Activated CD8-positive, alpha-beta memory T cell treated with anti-CD3 and anti-CD28 coated beads for 24 hours (primary cell): ENCODE measurements at places on chromosomes 3 and 15.

GRCh38 chr15:73809728-73810501 is 56.8 kb upstream of the INSYN1 start:
- no peak for DNase-seq

- DNase-seq = no peak
Measured at GRCh38 chr3:18827664-18828063, 320.6 kb upstream of the KCNH8 start.

- no peak for DNase-seq
Measured at GRCh38 chr3:54999811-55000210, 72.0 kb upstream of the LRTM1 start.

DNA sequence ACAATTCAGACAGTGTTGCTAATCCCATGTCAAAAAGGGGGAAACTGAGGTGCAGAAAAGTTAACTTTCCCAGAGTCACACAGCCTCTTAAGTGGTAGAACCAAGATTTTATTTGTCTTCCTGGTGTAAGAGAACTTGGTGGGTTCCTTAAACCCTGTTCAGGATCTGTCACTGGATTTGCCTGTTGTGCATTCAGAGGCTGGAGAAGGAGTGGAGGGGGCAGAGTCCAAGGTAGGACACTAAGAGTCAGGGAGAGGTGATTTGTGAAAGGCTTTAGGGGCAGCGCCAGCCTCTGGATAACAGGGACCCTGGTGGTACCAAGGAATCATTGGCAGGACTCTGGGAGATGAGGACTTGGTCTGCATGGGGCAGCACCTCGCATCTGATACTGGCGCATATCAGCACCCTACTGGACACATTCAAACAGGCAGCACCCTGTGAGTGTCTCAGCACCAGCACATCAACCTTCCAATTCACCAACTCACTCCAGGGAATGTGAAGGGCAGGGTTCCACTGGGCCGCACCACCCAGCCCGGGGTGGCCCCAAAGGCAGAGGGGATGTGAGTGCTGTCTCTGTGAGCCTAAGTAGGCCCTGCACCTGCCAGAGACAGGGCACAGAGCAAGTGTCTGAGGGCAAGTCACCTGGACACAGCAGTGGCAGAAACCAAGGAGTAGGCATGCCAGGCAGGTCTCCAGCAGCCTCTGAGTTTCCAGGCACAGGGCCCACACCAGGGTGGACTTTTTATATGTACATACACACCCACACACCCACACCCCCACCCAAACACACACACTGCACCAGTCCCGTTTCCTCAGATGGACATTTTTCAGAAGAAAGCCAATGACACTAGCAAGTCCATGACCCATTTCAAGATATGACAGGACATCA is 71.6 kb downstream of the LIPC start:
- no peak for DNase-seq

- no peak for DNase-seq
Measured at GRCh38 chr3:78726545-78726944, 1041.3 kb downstream of the ROBO1 start.

DNA sequence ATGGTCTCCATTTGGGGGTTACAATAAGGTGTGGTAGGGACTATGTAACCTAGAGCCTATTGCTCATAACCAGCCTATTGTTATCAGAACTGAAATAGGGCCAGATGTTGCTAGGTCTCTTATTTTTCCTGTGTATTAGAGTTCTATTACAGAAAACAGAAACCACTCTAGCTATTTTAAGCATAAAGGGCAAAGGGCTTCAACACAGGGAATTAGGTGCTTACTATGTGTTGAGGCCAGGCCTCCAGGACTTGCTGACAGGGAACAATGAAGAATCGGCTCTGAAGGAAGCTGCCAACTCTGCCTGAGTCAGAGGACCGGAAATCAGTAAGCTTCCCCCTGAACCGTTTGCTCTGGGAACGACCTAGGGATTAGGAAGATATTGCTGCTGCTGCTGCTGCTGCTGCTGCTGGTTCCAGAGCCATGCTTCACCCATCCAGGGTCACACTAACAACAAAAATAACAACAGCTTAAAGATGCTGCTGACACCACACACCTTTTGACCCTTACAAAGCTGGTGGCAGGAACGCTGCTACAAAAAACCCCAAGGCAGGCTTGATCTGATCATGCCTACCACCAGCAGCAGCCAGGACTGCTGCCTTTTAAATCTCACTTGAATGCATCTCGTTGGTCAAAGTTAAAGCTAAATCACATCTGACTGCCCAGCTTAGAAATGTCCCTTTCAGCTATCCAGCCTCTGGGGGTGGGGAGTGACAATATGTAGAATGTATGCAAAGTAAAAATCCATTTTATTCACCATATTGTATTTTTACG is 276.9 kb upstream of the IL12A start:
- DNase-seq = no peak

DNA sequence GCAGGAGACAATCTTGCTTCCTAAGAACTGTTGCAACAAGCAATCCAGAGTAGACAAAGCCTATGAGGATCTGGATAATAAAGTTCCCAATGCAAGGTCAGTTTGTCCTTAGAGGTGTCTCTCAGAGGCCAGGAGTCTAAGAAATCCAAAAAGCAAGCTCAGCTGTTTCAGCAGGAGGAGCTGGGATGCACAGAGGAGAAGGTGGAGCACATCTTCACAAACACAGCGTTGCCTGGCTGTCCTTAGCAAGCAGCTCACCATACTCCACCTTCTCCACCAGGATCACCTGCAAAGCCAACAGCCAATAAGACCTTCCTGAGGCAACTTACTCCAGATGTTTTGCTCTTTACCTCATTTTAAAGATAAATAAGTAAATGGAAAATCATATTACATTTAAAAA is 365 bp downstream of the ZBED2 start:
- DNase-seq = no peak
